Right atrium auricular region (tissue), 2 donors: ENCODE measurements at places on chromosomes 4 and X. TPM values are rescaled to one million over a fixed set of nuclear protein-coding genes. Genes with fewer than 3 reads are reported as not detected.

Gene RBM46
- not detected for total RNA-seq

DNA sequence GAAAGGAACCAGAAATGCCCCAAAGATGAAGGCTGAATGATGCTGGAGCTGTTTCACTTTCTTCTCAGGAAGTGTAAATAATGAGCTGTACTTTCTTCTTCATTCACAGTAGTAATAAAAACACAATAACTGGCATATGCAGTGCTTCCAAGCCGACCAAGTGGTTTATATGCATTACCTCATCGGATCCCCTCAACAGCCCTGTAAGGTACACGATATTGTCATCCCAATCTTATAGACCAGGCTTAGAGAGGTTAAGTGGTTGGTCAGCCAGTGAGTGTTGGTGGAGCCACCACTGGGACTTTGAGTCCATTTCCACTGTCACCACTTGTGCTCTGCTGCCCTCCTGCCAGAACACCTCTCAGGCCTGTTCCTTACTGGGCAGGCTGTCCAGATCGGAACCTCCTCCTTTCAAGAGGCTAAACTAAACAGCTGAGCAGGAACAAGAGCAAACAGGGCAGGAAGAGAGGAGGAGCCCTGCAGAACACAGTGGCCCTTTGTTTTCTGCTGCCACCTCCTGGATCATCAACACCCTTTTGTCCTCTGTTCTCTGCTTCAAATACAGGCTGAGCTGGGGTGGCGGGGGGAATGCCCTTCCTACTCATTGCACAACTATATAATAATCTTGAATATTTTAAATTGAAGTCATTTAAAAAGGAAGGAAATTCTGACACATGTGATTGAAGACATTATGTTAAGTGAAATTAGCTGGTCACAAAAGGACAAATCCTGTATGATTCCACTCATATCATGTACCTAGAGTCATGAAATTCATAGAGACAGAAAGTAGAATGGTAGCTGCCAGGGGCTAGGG, 112.5 kb upstream of the ATP6AP2 start:
- peak; percentile 66 for DNase-seq

DNA sequence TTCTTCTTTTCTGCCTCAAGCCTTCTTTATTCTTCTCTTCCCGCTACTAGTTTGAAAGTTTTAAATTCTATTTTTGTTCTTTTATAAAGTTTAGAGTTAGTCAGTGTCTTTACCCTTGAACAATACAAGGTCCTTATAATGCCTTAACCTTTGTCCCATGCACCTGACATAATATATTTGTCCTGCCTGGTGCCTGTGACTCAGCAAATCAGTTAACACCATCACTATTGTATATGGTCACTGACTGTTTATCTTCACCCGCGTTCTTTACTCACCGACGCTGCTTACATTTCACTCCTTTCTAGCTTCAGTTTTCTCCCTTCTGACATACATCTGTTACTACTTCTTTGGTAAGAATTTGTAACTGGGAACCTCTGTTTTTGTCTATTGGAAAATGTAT, 5.7 kb downstream of the SMIM20 start:
- no peak for DNase-seq

DNA sequence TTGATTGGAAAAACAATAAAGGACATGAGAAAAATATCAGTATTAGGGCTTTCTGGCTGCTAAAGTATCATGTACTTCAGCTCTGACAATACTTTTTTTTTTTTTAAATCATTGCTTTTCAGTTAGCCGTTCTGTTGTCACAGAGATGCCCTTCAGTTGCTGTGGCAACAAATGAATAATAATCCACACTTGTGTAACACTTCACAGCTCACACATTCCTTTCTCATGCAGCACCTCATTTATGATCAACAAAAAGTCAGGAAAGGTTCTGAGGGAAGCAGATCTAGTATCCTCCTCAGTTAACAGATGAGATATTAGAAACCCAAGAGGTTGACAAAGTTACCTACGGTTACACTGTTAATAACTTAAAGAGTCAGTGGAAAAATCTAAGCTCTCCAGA, 444.2 kb upstream of the SLIT2 start:
- DNase-seq: no peak

DNA sequence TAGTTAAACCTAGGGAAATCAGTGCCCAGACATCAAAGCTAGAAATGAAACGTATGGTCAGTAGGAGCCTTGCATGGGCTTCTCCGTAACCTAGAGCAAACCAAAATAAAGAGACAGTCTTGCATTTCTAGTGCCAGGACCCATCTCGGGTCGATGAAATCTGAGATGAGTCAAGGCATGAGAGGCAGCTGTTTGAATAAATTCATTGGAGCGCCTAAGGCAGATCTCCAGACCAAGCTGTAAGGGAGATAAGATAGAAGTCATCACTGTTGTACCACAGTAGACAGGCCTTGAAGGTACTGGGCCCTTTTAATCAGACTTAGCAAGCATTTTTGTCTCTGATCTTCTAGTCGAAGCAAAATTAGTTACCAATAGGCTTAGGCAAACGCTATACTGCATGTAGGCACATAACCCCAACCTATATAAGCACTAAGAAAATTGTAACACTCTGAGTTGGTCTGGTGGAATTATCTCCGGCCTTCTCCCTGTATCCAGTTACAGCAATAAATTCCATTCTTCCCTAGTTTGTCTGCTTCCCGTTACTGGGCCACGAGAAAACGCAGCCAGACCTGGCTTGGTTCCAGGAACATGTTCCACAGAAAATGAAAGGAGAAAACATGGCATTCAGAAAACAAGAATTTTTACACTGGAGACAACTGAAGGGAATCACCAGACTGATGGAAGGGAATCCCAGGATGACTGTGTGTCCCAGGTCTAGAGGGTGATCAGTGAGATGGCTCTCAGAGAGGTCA, 21.1 kb upstream of the PAPSS1 start:
- peak; percentile 71 for DNase-seq

GRCh38 chr4:86563416-86563815, 30.7 kb upstream of the PTPN13 start:
- no peak for DNase-seq

- DNase-seq: no peak
Measured at GRCh38 chr4:118825799-118826198, 10.1 kb downstream of the SEC24D start.

Gene RPA4
- not detected for total RNA-seq

Gene AMBN
- total RNA-seq: not detected
